ENCODE measurements at places on chromosomes 4 and X.

GRCh38 chrX:136589966-136590365 is 58.0 kb downstream of the VGLL1 start:
- DNase-seq = no peak

DNA sequence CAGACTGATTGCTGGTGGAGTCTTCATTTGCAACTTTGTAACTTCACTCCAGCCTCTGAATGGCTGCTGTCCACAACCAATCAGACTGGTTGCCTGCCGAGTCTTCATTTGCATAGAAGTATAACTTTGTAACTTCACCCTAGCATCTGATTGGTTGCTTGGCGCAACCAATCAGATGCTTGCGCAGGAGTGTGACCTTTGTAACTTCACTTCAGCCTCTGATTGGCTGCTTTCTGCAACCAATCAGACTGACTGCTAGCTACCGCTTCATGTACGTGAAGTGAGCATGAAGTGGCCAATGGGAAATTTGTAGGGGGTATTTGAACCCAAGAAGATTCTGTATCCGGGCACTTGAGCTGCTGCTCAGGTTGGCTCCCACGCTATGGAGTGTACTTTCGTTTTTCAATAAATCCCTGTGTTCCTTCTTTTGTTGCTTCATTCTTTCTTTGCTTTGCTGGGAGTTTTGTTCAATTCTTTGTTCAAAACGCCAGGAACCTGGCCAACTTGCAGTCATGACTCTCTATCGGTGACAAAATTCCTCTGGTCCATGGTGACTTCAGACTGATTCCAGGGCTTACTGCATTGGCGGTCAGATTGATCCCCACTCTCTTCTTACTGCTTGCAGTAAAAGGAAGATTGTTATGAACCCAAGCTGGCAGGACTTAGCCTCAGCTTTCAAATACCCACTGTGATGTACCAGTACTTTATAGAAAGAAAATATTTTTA is 46.4 kb upstream of the FGG start:
- DNase-seq = no peak

DNA sequence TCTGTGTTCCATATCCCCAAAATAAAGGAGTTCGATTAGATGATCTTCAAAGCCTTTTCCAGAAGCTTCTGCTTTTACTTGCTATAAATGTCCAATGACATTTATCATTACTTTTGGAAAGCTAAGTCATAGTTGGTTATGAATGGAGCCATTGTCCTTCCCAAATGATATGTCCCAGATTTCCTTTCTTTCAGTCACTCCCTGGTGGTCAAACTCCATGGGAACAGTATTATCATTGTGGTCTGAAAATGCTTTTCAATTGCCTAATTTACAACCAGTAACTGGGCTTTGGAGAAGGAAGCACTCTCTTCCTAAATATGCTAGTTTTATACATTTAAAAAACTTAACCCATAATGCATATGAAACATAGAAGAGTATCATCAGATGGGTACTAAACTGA is 571.5 kb upstream of the AMOT start:
- DNase-seq = no peak

- DNase-seq = no peak
Observed at GRCh38 chrX:154512879-154513553, 3.0 kb downstream of the FAM3A start.

DNA sequence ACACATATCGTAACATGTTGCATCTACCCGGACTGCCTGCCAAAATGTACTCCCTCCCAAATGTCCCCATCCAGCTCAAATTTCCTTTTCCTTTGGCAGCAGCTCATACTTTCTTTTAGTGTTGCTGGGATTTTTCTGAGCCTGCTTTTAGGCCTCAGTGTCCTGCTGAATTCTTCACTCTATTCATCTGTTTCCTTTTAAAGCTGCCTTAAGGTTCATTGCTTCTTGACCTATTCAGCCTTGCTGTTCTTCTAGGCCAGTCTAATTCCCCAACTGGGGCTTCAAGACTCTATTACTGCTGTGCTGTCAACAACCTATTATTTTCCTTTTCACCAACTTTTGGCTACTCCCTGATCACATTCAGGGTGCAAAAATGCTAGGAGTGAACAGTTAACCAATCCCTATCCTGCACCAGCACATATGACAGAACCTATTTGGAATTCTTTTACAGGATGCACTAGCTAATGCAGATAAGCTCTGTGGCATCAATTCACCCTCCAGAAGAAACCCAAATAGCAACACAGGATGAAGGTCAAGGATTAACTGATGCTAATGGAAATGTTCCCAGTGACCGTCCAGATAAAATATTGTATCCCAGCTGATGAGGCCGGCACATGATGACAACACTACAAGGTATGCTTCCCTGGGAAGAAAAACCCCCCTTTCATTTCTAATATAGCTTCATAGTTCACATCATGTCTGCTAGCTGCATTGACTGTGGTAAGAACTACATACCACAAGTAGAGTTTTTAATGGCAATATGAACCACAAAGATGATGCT is 114.7 kb upstream of the TTC29 start:
- DNase-seq = no peak

DNA sequence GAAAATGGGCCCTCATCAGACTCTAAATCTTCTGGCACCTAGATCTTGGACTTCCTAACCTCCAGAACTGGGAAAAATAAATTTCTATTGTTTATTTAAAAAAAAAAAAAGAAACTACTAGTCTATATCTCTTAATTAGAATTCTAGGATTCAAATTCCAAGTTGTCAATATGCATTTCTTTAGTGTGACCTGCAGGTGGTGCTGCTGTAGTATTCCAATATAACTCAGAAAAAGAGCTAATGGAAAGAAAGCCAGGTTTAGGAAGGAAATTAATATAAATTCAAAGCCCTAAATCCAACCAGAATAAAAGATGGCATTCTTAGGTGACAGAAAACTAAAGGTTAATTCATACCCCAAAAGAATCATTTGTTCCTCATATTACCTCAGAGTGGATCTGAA is 80.0 kb upstream of the NALF2 start:
- peak; percentile 15 for DNase-seq

DNA sequence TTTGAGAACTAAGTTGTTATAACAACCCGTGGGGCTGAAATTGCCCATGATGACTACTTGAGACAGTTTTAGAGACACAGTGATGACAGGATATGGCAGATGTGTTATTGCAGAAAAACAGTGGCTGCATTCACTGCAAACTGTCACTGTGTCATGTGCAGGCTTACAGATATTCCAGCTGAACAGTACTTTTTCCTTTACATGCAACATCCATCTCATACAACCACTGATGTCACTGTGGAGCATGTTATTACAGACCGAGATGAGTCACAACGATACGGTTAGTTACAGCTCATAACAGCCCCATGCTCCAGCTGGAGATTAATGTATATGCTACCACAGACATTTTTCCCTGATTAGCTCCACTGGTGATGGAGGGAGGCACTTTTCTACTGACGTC is 207.4 kb downstream of the TMA16 start:
- DNase-seq = no peak

GRCh38 chr4:34372815-34373214 is 1871.5 kb downstream of the ARAP2 start:
- no peak for DNase-seq

GRCh38 chrX:37906357-37906756 is 59.0 kb upstream of the DYNLT3 start:
- DNase-seq = no peak

- no peak for DNase-seq
Observed at GRCh38 chrX:31563792-31564191, 492.0 kb upstream of the FTHL17 start.

DNA sequence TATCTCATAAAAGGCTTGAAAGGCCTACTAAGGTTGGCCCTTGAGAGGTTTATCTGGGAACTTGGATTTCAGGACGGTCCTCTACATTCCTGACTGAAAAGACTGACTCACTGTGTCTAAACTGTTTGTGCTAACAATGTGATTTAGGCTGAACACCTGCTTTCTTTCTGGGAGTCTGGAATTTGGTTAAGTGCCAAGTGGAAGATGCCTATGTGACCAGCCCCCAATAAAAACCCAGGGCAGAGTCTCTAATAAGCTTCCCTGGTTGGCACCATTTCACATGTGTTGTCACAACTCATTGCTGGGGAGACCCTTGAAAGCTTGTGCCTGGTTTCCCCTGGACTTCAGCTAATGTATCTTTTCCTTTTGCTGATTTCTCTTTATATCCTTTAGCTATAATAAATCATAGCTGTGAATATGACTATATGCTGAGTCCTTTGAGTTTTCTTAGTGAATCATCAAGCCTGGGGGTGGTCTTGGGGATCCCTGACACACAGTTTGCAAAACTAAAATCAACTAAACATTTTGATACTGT is 55.1 kb downstream of the GPR82 start:
- DNase-seq = peak; percentile 16

- no peak for DNase-seq
Observed at GRCh38 chrX:1412551-1413161, 20.7 kb upstream of the SLC25A6 start.

DNA sequence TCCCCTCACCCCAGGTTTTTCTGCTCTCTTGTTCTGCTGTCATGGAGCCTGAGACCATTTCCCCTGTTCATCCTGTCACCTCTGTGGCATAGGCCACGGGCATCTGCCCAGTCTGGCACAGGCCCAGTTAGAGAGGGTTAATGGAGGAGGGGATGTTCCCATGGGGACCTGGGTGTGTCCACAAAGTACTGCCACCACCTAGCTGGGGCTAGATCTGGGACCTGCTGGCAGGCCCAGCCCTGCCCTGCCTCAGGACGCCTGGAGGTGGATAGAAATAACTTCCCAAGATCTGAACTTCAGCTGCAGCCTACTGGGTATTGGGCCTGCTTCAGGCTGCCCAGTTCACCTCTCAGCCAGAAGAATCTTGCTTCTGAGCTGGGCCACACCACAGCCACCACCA is 13.5 kb downstream of the EFNB1 start:
- no peak for DNase-seq

GRCh38 chrX:123927845-123928244 is 33.7 kb upstream of the STAG2 start:
- no peak for DNase-seq

DNA sequence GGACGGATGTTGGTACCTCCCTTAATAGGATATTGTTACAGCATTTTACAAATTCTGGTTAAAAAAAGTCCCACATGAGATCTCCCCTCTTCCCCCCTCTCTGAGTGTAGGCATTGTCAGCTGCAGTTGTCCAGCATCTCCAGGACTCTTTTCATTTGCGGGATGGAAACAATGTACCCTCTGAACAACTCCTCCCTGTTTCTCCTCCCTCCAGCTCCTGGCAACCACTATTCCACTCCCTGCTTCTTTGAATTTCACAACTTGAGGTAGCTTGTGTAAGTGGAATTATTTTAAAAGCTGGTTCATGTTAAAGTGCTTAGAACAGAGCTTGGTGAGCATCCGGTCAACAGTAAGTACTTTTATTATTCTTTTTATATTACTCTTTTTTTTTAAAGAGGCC is 69.8 kb downstream of the TBL1X start:
- DNase-seq = no peak

DNA sequence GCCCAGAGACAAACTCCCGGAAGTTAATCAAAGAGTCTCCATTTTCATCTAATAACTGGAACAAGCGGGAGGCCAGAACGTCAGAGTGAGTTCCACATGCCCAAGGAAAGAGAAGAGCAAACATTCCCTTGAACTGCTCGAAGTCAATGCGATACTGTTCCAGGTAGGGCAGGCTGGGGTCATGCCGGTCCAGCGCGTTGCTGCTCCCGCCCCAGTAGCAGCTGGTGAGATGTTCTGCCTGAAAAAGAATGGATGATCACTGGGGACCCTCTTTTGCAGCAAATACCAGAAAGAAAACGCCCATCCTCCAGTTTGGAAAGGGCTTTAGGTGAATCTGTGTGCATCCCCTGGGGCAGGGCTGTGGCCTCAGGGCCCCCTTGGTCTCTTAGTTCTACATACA is 65.2 kb upstream of the UCP1 start:
- DNase-seq = no peak

GRCh38 chr4:14155803-14156202 is 528.3 kb upstream of the BOD1L1 start:
- no peak for DNase-seq

DNA sequence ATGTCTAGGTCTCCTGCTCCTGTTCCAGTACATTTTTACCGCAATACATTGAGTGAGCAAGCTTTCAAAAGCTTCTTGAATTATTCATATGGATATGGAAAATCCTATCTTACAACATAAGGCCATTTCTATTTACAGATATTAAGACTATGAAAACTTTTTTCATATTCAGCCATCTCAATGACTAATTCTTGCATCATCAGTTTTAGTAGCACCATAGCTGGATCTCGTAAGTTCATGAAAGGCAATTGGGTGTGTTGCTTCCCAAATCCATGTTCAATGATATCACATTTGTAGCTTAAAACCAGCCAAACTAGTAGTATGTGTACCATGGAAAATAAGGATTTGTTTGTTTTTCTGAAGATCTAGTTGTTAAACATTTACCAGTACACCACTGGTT is 118.3 kb upstream of the GABRA2 start:
- DNase-seq = no peak

DNA sequence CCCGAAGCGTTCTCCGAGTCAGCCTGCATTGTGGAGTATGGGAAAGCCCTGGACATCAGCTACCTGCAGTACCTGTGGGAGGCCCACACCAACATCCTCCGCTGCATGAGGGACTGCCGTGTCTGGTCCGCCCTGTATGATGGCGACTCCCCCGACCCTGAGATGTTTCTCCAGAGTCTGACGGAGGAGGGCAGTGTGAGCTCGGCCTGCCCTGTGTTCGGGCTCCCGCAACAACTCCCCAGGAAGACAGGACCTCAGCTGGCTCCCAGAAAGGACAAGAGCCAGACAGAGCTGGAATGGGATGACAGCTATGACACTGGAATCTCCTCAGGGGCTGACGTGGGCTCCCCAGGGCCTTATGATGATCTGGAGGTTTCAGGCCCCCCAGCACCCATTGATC is 111.3 kb downstream of the GATB start:
- DNase-seq = no peak

DNA sequence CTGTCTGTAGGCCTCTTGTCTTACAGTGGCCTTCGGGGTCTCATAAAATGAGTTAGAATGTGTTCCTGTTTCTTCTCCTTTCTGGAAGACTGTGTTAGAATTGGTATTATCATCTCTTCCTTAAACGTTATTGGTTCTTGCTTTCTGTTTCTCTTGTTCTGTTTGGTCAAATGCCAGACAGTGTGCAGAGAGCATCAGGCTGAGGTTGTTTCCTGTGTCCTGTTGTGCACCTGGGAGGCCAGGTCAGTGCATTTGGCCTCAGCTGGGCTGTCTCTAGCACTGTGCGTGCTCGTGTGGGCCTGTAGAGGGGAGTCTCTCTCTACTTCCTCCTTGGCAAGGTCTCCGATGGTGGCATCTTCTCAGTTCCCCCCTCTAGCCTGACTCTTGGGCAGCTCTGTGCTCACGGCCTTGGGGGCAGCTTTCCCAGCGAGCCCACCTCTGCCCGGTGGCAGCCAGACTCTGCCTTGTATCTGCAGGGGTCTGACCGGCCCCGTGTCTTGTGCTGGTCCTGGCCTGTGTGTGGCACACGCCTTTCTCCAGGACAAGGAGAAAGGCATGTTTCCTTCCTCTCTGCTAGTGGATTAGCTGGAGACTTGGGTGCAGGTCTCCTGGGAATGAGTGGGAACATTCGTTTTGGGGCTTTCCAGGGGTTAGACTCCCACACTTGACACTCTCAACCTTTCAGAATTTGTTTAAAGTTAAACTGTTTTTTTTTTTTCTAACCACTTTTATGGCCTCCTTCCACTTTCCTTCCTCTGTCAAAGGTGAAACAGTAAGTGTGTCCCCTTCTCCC is 62.3 kb downstream of the FAM193A start:
- no peak for DNase-seq

GRCh38 chr4:178293601-178294000 is 851.4 kb upstream of the AGA start:
- no peak for DNase-seq
